ENCODE measurements at places on chromosomes 3 and 15.

GRCh38 chr3:188194332-188194731, 40.4 kb downstream of the LPP start:
- DNase-seq = no peak

- no peak for DNase-seq
Observed at GRCh38 chr3:72401005-72401545, 447.2 kb downstream of the SHQ1 start.

DNA sequence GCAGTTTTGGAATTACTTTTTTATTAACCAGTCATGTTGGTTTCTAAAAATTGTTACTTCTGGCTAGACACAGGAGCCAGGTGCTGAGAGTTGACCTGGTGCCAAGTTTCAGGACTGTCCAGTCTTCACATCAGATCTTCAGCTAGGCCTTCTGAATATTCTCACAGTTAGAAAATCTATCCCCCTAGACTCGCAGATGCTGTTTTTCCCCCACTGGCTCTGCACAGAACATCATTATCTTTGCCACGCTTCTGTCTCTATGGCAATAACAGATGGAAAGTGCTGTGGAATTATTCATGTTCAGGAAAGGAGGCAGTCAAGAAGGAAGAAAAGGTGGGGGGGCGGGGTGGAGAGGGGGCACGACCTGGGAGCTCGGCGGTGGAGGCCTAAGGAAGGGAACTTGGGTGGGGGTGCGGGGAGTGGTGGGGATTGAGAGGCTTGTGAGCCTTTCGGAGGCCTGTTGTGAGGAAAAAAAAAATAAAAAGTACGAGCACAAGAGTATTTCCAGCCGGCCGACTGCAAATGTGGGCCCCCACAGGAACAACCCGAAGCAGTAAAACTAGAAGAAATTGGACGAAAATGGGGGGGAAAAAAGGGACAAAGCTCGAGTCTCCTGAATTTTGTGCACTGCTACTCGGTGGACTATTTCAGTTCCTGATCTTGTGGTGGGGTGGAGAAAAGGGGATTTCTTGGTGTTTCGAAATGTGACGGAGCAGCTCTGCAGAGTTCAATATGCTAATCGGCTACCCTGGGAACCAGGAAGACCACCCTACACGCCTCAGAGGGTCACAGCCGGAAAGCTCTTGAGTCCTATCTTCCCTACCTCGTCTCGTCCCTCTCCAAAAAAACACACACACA, 1.5 kb upstream of the SKIL start:
- peak; percentile 44 for DNase-seq

GRCh38 chr3:135364676-135365075, 569.6 kb downstream of the EPHB1 start:
- no peak for DNase-seq

- no peak for DNase-seq
Observed at GRCh38 chr3:19267040-19267439, 118.7 kb downstream of the KCNH8 start.

- DNase-seq = no peak
Observed at GRCh38 chr15:99564221-99565048, 1.3 kb upstream of the MEF2A start.

- DNase-seq = no peak
Observed at GRCh38 chr3:42214064-42214463, 51.9 kb downstream of the CCK start.

- no peak for DNase-seq
Observed at GRCh38 chr3:12803371-12803770, 6.9 kb downstream of the CAND2 start.

- DNase-seq = no peak
Observed at GRCh38 chr15:90829942-90830440, 38.4 kb upstream of the FURIN start.

GRCh38 chr3:4551794-4552442, 58.8 kb downstream of the ITPR1 start:
- peak; percentile 28 for DNase-seq

GRCh38 chr3:195236076-195236798, 34.7 kb downstream of the XXYLT1 start:
- no peak for DNase-seq

- DNase-seq = peak; percentile 68
Observed at GRCh38 chr15:89492111-89492641, 4.2 kb downstream of the RHCG start.

- no peak for DNase-seq
Observed at GRCh38 chr15:85444122-85444745, 63.8 kb downstream of the AKAP13 start.

DNA sequence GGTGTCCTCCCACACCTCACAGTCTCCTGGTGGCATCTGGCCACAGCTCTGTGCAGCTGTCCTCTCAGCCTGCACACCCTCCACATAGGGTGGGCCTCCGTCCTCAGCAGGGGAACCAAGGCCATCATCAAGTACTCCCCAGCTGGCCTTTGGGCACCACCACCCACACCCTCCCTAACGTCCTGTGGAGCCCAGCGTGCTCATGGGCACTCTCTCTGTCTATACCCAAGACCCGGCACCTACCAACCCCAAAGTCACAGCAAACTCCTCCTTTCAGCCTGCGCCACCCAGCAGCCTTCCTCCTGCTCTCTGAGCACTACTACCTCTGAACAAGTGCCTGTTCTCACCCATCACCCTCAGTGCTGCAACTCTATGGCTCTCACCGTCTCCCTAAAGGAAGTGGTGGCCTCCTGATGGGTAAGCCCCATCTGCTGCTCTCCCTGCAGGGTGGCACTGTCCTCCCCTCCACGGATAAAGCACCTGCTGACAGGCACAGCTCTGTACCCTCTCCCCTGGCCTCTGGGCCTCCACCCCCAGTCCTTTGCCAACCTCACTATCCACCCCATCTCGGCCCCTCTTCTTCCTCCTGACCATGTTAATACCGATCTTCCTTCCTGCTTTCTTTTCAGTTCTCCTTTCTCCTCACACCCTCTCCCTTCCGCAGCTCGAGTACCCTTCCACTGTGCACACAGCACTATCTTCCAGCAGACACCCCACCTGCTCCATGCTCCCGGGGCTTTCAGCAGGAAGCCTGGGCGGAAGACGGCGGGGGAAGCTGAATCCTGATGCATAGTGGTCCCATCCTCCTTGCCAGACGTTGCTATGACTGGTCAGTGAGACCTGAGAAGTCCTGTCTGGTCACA, 31.5 kb downstream of the SLC41A3 start:
- DNase-seq = no peak

DNA sequence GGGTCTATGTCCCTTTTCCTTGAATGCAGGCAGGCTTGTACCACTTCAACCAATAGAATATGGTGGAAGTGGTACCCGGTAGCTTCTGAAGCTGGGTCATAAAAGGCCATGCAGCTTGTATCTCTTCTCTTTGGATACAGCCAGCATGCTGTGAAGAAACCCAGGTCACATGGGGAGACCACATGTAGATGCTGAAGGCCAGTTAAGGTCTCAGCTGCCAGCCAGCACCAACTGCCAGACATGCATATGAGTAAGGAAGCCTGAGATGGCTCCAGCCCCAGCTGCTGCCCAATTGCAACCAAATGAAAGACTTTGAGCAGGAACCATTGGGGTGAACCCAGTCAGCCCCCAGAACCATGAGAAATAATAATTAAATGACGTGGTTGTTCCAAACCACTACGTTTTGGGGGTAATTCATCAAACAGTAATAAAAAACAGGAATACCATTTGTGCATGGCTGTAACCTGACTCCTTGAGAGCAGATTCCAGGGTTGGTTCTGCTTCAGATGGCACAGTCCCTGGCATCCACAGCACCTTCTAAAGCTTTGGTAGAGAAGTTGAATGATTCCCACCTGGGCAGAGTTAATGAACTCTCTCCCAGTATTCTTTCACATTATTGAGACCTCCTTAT, 3.8 kb downstream of the RBP2 start:
- no peak for DNase-seq

DNA sequence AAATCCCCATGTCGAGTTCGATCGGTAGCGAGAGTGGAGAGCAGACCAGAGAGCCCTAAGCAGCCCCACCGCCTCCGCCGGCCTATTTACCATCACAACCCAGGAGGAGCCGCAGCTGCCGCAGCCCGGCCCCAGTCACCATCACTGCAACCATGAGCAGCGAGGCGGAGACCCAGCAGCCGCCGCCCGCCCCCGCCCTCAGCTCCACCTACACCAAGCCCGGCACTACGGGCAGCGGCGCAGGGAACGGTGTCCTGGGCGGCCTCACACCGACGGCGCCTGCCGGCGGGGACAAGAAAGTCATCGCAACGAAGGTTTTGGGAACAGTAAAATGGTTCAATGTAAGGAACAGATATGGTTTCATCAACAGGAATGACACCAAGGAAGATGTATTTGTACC, 89.5 kb upstream of the TPM1 start:
- DNase-seq = no peak

DNA sequence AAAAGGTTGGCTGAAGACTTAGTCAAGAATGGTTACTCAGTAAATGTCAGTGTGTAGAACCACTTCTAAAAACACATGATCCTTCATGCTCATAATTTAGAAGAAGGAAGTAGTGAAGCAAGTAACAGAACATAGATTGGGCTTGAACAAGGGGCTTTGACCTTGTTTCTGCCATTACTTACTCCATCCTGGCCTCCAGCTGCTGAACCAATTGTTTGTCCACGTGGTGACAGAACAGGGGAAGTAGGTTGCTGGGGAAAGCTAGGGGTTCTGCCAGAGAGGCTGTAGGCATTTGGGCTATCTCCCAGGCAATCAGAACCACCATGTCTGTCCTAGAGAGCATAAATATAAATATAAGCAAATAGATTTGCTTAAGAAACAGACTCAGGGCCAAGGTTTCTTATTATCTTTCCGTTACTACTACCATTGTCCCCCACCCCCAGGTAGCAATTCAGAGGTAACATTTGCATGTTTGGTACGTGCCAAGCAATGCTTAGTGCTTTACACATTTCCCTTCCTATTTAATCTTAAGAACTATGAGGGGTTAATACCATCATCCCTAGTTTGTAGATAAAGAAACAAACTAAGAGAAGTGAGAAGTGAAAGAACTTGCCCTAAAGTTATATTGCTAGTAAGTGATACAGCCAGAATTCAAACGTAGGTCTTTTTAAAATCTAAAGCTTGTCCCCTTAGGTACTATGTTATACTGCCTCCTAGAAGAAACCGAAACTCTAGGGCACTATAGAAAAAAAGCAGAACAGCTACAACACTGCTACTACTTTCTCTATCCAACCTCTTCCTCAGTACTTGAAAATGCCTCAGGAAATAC, 3.0 kb upstream of the SPG11 start:
- DNase-seq = no peak

DNA sequence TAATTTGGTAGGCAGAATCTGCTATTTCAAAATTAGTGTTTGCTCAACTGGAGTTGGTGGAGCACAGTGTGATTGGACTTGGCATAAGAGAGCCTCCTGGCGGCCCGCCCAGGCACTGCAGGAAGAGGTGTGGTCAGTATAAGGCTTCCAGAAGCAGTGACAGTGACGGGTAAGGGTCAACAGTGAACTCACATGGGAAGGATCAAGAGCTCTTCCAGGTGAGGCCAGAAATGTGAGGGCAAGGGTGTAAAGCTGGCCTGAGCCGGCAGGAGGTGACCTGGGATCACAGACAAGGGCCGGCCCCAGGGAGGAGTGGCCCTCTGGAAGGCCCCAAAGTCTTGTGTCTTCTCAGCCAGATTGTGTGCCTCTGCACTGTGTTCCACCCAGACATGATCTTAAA, 93.2 kb upstream of the RNF7 start:
- DNase-seq = peak; percentile 81

GRCh38 chr3:132730891-132731580, 8.8 kb upstream of the NPHP3 start:
- DNase-seq = peak; percentile 39

DNA sequence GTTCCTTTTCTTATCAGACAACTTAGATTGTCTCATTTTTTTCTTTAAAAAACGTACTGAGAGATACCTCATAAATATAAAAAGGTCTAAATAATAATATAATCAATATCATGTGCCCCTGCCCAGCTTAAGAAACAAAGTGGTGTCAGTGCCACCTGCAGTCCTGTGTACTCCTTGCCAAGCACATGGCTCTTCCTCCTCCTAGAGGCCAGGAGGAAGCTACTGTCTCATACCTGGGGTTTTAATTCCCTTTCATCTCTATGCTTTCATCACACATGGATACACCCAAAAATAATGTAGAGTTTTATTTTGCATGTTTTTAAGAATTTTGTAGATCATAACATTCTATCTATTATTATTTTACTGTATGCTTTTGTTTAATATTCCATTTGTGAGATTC, 98.6 kb upstream of the C15orf61 start:
- no peak for DNase-seq

GRCh38 chr15:31031471-31032067, 40.1 kb upstream of the MTMR10 start:
- no peak for DNase-seq

DNA sequence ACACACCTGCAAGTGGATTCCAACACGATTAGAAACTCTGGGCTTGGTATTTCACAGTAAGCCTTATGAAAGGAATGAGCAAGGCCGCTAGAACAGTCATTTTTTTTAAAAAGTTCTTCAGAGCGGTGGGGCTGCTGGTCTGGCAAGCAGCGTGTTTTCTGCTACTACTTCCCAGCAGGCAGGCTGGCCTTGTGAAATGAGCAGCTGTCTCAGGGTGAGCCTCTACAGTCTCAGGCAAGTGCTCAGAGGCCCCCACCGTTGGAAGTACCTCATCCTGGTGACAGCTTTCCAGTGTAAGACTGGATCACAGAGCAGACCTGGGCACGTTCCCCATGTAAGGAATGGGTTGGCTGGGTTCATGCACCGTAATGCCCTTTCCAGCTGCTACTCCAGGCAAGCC, 119.2 kb downstream of the LRIG1 start:
- DNase-seq = no peak

- no peak for DNase-seq
Observed at GRCh38 chr3:112512320-112512719, 13.0 kb upstream of the BTLA start.

- DNase-seq = no peak
Observed at GRCh38 chr15:22866079-22866478, 27.6 kb downstream of the NIPA2 start.

DNA sequence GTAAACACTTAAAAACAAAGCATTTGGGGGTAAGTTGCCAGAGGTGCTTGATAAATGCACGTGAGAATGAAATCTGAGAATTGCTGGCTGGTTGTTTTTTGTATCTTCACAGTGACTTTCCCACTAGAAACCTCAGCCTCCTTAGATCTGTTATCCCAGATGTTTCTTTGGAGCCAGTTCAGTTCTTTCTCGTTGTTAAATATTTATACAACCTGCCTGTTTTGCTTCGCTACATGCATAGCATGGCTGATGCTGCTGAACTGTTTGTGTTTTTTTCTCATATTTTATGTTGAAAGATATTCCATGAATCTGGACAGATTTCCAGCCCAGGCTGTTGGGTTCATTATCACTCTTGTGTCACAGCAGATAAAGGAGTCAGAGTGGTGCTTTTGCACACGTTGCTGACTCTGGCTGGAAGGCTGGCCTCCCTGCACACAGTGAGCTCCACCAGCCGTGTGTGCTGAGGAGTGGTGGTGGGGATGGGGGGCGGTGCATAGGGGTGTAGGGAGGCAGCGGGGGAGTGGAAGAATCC, 80.2 kb downstream of the ARNT2 start:
- no peak for DNase-seq

GRCh38 chr15:78301828-78302227, 2.4 kb upstream of the SKIC8 start:
- no peak for DNase-seq

- no peak for DNase-seq
Observed at GRCh38 chr15:45185903-45186770, 1.6 kb downstream of the SHF start.

Data from BE2C (cell line).